ENCODE measurements at places on chromosomes 6 and 20.

DNA sequence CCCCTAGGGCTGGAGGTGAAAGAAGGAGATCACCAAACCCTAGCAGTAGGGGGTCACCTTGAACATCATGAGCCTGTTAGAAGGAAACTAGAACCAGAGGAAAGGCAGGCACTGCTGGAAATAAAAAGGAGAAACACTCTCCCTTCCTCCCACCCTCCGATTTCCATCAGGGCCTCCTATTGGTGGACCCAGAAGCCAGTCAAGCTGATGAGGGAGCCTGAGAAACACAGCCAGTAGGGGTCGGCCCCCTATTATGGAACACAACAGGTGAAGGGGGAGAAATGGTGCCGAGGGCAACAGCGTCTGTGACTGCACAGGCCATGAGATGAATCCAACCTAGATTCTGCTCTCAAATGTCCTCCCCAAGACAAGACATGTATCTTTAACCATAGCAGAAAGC is 156.1 kb upstream of the LRFN2 start:
- no peak for DNase-seq

DNA sequence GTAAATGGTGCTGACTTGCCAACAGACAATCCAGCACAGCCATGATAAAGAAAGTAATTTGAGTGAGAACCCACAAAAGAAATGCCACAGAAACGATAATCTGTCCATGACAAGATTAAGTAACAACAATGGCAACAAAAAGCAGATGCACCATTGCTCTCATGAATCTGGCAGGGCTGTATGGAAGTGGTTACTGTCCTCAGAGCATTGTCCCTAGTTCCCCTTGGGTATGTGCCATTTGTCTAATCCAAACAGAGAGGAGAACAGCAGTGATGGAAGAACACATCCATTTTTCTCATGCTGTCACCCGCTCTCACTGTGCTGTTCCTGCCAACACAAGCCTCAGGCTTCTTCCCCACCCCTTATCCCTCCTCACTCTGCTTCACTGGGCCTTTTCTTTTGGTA is 65.8 kb downstream of the REV3L start:
- no peak for DNase-seq

GRCh38 chr6:74690365-74690764 is 515.5 kb downstream of the COL12A1 start:
- no peak for DNase-seq

DNA sequence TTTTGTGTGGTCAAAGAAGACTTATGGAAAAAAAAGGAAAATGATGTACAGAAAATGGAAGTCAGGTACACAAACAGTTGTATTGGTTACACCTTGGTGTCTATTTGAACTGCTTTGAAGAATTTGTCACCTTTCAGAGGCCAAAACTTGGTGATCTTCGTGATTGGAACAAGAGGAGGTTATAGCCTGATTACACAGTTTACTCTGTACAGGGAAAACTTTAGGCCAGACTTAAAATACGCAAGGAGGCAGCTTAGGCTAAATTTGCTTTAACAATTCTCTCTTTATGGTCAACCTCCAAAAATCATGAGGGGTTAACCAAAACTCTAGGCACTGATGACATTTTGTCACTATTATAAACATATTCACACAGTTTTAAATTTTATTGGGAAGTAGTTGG is 353.7 kb downstream of the PRKN start:
- DNase-seq = no peak

DNA sequence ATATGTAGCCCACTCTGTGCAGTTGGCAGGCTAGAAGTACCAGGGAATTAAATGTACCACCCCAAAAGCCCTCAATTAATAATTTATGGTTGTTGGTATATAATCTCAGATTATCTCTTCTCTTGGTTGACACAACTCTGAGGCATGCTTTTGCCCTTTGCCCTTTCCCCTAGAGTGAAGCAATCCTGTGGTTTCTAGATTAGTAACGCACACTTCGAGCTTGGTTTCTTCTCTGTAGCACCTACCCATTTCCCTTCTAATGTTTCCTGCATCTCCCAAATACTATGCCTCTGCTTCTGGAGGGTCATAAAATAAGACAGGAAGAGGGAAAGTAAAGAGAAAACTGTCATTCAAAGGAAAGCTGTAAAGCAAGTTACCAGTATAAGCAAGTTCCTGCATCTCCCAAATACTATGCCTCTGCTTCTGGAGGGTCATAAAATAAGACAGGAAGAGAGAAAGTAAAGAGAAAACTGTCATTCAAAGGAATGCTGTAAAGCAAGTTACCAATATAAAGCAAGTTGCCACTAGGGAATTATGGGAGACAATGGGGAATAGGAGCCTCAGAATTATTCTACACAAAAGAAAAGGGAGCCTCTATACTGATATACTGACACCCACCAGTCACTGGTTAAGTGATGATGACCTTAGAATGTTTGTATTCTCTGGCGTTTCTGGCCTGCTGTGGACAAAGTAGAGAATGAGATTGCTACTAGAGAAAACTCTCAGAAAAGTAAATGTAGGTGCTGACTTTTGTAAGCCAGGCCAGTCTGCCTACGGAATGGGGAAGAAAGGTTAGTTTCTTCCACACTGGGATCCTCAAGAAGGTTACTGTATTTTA is 862.6 kb upstream of the MAN1A1 start:
- peak; percentile 67 for DNase-seq

- no peak for DNase-seq
Measured at GRCh38 chr20:3705970-3706739, 6.2 kb downstream of the SIGLEC1 start.

DNA sequence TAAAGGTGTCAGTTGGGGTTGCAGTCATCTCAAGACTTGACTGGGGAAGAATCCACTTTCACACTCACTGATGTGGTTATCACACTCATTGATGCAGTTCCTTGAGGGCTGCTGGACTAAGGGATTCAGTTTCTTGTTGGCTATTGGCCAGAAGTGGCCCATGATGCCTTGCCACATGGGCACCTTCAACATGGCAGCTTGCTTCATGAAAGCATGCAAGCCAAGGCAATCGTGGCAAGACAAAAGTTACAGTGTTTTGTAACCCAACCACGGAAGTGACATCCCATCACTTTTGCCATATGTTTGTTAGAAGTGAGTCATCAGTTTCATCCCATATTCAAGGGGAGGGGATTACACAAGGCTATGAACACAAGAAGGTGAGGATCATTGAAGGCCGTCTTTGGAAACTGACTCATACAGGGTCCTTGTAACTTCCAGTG is 3.8 kb upstream of the RANBP9 start:
- DNase-seq = no peak

DNA sequence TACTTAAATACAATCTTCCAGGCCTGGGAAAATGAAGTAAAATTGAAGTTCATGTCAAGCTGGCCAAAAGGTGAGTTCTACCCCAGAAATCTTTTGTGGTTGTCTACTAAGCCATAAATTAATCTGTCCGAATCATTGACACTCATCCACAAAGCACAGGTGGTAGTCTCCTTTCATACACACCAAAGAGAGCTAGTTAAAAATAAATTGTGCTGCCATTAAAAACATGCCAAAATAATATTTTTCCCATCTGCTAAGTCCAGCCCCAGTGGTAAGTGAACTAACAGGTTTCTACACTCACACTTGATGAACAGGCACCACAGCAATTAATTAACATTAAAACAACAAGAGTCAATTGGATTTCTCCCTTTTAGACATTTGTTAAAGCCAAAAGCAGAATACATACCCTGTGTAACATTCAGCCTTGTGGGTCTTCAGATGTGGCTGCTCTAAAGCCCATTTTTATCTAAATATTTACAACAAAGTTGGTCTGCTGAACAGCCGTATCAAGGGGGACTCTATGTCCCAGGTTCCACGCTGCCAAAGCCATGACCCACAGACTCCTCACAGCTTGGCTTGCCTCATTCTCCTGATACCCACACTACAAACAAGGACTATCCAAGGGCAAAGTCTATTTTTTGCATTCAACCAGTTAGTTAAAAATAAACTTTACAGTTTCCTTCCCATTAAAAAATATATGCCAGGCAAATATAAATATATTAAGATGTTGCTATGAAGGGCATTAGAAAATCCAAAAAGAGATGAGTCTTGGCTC is 490.4 kb downstream of the BMP2 start:
- no peak for DNase-seq

GRCh38 chr20:62429455-62430310 is 2.3 kb upstream of the RBBP8NL start:
- DNase-seq = peak; percentile 32

DNA sequence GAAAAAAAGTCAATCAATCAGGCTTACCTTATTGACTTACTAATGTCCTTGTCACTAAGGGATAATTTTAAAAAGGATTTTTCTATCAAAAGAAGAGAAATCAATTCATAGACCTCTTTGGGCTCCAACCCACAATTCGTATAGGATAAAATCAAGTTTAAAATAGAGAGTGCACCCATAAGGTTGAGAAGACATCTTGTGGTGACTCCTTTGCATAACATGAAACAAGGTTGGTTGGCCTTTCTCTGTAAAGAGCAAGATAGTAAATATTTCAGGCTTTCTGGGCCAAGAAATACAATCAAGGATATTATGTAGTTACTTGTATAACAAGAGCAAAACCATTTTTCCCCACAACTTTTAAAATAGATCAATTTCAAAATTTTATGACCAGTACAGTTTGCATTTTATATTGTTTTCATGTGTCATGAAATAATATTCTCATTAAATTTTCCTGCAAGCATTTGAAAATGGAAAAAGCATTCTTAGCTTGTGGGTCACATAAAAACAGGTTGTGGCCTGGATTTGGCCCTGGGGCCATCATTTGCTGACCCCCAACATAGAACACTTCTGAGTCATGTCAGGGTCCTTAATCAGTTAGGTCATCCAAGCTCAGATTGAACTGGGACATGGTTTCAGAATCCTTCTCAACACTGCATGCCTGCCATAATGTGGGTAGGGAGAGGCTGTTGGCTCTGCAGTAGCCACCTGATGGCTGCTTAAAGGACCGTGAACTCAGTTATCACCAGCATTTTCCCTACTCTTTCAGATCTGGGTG is 76.7 kb downstream of the MYB start:
- DNase-seq = no peak

DNA sequence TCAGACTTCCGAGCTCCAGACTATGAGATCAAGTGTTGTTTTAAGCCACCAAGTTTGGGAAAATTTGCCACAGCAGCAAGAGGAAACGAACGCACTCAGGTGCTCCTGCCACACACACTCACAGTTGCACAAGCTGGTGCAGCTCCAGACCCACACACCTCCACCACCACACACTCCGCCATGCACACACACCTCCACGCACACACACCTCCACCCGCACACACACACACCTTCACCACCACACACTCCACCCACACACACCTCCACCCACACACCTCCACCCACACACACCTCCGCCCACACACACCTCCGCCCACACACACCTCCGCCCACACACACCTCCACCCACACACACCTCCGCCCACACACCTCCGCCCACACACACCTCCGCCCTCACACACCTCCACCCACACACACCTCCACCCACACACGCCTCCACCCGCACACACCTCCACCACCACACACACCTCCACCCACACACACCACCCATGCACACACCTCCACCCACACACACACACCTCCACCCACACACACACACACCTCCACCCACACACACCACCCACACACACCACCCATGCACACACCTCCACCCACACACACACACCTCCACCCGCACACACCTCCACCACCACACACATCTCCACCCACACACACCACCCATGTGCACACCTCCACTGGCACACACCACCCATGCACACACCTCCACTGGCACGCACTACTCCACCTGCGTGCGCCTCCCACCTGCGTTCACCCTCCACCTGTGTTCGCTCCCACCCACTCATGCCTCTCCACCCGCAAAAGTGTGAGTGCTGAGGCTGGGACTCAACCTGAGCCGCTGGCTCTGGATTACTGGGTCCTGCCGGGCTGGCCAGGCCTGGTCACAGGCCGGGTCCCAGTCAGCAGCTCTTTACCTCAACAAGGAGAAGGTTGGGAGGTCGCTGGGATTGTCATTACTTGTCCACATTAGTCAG is 175.6 kb downstream of the BMP7 start:
- no peak for DNase-seq

GRCh38 chr6:20873425-20874190 is 339.4 kb downstream of the CDKAL1 start:
- DNase-seq = no peak

GRCh38 chr6:128239146-128239545 is 281.3 kb downstream of the PTPRK start:
- no peak for DNase-seq

- DNase-seq = no peak
Measured at GRCh38 chr20:25044660-25045342, 13.1 kb downstream of the ACSS1 start.

GRCh38 chr6:130517444-130517931 is 151.7 kb downstream of the TMEM200A start:
- no peak for DNase-seq

DNA sequence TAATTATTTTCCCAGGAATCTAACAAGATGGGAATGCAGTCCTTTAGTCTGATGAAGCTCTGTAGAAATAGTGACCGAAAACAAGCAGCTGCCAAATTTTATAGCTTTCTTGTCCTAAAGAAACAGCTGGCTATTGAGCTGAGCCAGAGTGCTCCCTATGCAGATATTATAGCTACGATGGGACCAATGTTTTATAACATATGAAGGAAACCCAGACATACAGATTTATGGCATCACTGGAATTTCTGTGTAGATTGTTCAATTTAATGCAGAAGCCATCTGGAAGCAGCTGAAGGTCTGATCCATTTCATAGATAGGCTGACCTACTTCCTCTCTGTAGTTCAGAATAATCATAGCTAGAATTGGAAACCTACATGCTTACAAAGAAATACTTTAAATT is 11.8 kb upstream of the SNPH start:
- DNase-seq = no peak

DNA sequence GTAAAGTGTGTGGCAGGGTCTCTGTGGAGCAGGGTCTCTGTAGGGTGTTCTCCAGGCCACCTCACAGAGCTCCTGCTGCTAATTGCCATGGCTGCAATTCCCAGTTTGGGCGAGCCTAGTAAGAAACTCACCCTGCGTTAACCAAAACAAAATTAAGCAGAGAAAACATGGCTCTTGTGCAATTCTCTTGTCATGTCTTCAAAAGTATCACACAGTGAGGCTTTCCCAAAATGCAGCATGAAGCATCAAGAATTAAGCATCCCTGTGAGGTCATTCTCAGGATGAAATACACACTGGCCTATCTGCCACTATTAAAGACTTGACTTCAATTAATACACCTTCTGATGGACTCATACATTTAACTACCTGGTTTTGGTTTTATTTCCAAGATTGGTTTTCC is 72.8 kb downstream of the KIF13A start:
- no peak for DNase-seq
